ENCODE measurements at places on chromosomes 11 and 22. TPM values are rescaled to one million over a fixed set of nuclear protein-coding genes. Genes with fewer than 3 reads are reported as not detected.
A peak's percentile ranks its signal among the peaks of the same experiment; 100 is the strongest.

EIF1AD gene
- polyA plus RNA-seq: 19.4 TPM

CENATAC gene
- polyA plus RNA-seq: 24.5 TPM

OR5B21 gene
- polyA plus RNA-seq: not detected

- no peak for DNase-seq
These were observed 114.8 kb upstream of the NAV2 start for GRCh38 chr11:19597876-19598275.

DNA sequence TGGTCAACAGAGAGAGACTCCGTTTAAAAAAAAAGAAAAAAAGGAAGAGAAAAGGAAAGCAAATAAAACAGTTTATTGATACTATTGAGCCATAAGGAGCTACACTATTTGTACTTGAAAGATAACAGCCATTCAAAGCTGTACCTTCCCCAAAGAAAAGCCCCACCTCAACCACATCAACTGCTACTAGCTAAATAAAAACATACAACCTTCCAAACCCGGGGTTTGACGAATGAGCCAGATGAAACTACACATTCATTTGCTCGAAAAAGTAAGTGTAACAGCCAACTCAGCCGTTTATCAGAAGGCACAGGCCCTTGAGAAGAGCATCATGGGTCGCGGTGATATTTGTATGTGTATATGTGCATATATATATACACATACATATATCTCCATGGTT, 78.4 kb downstream of the SIK3 start:
- no peak for DNase-seq

DNA sequence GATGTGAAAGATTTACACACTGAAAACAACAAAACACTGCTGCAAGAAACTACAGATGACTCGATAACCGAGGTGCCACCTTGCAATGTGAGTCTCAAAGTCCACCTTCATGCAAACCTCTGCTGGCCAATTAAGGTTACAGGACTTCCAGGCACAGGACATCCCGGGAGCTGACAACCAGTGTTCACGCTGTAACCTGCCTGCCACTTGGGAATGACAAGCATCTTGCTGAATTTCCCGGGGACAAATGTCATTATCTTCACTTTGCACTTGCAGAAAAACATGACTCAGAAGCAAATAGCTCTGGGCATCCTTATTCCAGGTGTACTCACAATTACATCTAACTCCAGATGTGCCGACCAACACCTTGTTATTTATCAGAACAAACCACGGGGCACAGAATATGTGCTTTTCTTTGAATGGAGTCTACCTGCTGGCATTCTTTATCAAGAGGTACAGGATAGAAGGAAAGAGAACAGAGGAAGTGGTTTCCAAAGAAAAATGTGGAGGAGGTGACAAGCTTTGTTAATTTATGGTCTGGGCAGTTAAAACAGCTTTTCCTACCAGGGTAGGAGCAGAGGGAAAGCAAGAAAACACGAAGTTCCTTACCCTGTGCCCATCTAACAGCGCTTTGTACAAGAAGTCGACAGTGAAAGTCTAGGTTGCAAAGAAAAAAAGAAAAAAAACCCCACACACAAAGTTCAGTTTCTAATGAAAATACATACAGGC, 72.3 kb downstream of the SHANK2 start:
- DNase-seq: peak; percentile 63

GRCh38 chr11:119479685-119480275, 56.8 kb upstream of the THY1 start:
- no peak for DNase-seq

DNA sequence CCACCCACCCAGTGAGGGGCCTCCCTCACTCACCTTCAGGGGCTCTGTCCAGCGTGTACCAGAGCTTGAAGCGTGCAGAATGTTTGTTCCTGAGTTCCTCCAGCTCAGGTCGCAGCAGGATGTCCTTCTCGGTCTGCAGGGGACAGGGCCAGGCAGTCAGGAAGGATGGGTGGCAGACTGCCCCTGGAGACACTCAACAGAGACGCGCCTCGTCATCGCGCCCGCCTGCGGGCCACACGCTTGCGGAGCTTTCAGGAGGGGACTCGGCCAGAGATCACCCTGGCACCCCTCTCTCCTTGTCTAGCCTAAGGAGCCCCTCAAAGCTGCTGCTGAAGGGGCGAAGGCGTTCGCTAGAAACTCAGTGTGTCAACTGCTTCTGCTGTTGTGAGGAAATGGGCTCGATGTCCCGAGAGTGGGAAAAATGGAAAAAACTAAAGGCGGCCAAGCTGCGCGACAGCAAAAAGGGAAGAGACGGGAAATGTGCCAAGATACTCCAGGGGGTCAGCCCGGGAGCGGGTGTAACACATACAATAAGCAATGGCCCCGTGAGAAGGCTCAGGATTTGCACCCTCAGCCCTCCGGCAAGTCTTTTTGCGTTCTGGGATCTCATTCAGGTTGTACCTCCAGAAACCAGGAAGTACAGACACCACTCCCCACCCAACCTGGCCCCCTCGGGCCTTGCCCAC, 9.2 kb upstream of the POLDIP3 start:
- DNase-seq: no peak

DNA sequence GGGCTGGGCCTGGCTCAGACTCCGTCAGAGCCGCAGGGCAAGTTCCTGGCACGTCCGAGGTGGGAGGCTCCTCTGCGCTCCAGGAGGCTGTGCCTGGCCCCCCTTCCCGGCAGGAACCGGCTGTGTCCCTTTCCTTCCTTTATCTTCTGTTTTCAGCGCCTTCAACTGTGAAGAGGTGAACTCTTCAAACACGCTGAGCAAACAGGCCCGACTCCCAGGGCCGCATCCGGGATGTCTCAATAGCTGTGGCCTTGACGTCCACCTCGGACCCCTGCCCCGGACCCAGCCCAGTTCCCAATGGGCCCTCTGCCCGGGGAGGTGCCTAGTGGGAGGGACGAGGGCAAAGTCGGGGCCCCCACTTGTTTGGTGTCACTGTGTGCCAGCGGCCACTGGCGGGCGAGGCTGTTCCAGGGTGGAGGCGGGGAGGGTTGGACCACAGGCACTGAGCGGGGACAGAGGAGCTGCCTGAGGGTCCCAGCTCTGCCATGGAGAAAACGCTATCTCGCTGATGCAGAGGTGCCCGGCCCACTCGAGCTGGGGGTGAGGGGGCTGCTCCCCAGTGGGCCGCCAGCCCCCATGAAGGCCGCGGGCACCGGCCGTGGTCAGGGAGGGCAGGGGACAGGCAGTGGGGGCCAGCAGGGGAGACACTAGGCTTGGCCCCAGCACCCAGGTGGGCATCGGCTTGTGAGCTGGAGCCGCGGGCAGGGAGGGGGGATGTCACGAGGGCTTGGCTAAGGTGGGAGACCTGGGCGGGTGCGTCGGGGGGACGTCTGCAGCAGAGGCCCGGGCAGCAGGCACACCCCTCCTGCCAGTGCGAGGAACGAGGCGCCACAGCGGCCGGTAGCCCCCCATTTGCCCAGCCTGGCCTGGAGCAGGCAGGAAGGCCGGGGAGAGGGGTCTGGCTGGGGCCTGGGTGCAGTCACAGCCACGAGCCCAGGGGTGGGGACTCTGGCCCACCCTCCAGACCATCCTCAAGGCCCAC, 2.7 kb upstream of the MUC5B start:
- DNase-seq: no peak

DNA sequence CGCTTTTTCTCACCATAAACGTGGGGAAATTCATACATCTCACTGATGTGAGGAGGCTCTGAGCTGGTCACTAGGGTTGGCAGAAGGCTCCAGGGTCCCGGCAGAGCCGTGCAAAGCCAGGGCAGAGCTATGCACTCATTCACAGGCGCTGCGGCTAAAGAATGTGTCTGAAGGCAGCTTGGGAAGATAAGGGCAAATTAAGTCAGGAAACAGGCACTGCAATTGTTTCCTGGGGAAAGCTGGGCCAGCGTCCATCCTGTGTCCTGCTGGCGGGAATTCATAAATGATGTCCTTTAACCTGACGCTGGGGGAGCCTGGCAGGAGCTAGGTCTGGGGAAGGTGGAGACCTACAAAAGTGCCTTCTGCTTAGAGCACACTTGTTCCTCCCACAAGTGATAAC, 27.6 kb downstream of the PKNOX2 start:
- DNase-seq: no peak

DNA sequence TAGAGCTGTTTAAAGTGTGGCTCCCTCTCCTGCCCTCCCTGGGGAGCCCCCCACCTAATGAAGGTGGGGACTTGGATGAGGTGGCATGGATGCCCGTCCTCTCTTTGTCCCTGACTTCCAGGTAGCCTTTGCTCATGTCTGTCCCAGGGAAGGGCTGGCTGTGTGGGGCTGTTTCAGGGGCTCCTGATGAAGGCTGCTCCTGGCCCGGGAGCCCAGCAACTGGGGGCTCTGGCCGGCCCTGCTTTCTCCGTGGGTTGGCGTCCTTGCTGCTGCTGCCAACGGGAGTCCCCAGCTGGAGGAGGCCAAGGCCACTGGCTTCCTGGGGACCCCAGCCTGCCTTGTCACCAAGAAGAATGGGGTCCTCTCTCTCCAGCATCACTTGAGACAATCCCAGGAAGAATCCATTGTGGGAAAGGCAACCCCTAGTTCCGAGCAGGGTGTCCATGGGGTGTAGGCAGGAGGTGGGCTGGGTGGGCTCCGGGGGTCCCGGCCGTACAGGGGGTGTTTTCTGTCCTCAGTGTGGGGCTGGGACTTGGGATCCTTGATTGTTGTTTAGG, 13.2 kb downstream of the GRAMD4 start:
- DNase-seq: no peak

- no peak for DNase-seq
These were observed 4.0 kb downstream of the GUCD1 start for GRCh38 chr22:24550902-24551435.
